ENCODE measurements at places on chromosomes 4 and X.

GRCh38 chr4:180913750-180914149, 1329.5 kb upstream of the TENM3 start:
- no peak for DNase-seq

GRCh38 chrX:74383611-74384010, 37.7 kb upstream of the SLC16A2 start:
- DNase-seq = peak; percentile 71

GRCh38 chr4:129614611-129615010, 518.7 kb downstream of the C4orf33 start:
- no peak for DNase-seq

DNA sequence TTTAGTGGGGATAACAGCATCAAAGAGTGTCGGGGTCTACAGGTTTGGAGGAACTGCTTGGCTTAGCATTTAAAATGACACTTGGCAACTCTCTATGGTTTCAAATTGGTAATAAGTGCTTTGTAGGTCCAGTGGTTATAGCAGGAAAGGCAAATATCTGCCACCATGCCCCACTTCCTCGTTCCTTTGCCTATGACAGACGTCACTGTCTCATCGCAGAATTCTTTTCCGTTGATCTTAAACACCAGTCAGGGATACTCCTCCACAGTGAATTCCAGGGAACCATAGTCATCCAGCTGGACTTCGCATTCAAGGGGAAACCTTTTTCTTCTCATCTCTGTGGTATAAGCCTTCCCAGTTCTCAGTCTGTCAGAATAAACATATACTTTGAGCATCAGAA, 319.1 kb downstream of the GPAT3 start:
- peak; percentile 80 for DNase-seq

DNA sequence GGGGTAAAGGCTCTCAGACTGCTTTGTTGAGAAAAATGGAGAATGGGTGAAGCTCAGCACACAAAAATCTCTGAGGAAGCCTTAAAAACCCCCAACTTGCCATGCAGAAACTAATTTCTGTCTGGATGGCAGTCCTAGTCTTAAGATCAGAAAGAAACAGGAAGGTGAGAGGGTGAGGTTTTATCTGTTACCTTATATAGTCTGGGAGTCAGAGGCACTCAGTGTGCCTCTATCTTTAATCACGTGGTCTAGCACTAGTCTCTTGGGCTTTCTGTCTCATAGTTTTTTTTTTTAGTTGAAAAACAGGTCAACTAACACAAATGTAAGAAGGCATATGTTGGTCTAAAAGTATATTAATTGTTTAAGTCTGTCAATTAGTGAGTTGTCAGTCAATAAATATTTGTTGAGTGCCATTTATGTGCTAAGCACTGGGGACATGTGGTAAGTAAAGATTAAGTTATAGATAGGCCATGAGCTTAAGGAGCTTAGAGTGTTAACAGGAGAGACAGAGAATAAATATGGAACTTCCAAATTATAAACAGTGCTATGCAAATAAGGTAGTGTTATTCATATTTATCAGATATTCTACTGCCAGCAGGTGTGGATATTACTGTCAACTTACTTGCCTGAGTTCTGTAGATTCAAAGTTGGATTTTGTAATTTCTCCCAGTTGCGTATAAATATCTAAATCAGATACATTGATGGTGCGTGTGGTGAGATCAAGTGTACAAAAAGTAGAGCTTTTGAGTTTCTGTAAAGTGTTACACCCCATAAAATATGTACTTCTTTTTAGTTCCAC, 7.0 kb downstream of the CYBB start:
- DNase-seq = no peak

Measured in mesendoderm (in vitro differentiated cells).